ENCODE measurements at places on chromosomes 13 and 19. TPM values are rescaled to one million over a fixed set of nuclear protein-coding genes. Genes with fewer than 3 reads are reported as not detected.

ADAMTSL5 gene
- not detected for total RNA-seq

CEACAM20 gene
- total RNA-seq = not detected

C1QTNF9B gene
- not detected for total RNA-seq

CEACAM6 gene
- not detected for total RNA-seq

IFNL4 gene
- total RNA-seq = not detected

CTXN1 gene
- total RNA-seq = 38.5 TPM

KCNRG gene
- total RNA-seq = 32.2 TPM

ZNF677 gene
- total RNA-seq = 45.7 TPM

GDF15 gene
- 0.63 TPM for total RNA-seq

ZNF570 gene
- 28.8 TPM for total RNA-seq

MUC16 gene
- not detected for total RNA-seq

LRCH1 gene
- total RNA-seq = 32.2 TPM

ZNF540 gene
- 24.7 TPM for total RNA-seq

LRRC8E gene
- not detected for total RNA-seq

KLK14 gene
- 0.63 TPM for total RNA-seq

NKPD1 gene
- 0.63 TPM for total RNA-seq

ZNF787 gene
- total RNA-seq = 14.4 TPM

VSIG10L gene
- 0.63 TPM for total RNA-seq

ANKLE1 gene
- total RNA-seq = 1.3 TPM

AMH gene
- total RNA-seq = 2.2 TPM

ARL11 gene
- not detected for total RNA-seq

ZNF256 gene
- total RNA-seq = 19.7 TPM

LILRB3 gene
- total RNA-seq = not detected

ADM5 gene
- total RNA-seq = 1.9 TPM

PRR22 gene
- 0.94 TPM for total RNA-seq

TNFRSF19 gene
- 15.7 TPM for total RNA-seq

CD33 gene
- total RNA-seq = 0.63 TPM

KLF5 gene
- total RNA-seq = 1.3 TPM

TUBA3C gene
- total RNA-seq = not detected

TDRD3 gene
- 44.1 TPM for total RNA-seq

FFAR2 gene
- total RNA-seq = not detected

TUBB4A gene
- 215 TPM for total RNA-seq

ZNF420 gene
- total RNA-seq = 39.8 TPM

ZNF682 gene
- total RNA-seq = 25.0 TPM

DENND1C gene
- not detected for total RNA-seq

C19orf38 gene
- total RNA-seq = 0.63 TPM

PTH2 gene
- total RNA-seq = not detected

MTUS2 gene
- total RNA-seq = 6.9 TPM

ZNF701 gene
- total RNA-seq = 41.3 TPM

SLC10A2 gene
- total RNA-seq = not detected

ZNF296 gene
- not detected for total RNA-seq

LPAR2 gene
- total RNA-seq = 43.8 TPM

REEP6 gene
- 2.2 TPM for total RNA-seq

RUBCNL gene
- total RNA-seq = 3.4 TPM
